Cortex of kidney (tissue), 1 donor: ENCODE measurements at places on chromosomes 1 and 21.

- no peak for DNase-seq
Measured at GRCh38 chr1:47676311-47677054, 238.6 kb downstream of the FOXD2 start.

DNA sequence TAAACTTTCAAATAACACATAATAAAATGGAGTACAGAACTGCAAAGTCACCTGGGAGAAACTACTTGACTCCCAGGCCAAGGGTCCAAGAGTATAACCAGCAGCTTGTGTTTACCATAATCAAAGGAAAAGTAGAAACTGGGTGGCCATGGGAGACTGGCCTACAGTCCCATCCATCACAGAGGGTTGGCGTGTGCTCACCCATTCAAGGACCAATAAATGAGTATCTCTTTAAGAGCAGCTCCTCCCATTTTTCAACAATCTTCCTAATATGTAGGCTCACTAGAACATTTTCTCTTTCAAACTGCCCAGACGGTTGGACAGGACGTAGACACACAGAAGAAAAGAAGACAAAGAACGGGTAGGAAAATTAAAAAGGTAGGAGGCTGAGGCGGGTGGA is at the start of gene FMO3:
TSS of gene FMO3 (plus strand) at position 302 of the 400 bp plus-strand sequence. CDS start 1,754 bp downstream, outside the sequence.
- DNase-seq = no peak

- no peak for DNase-seq
Measured at GRCh38 chr1:44422161-44422560, 17.1 kb downstream of the RNF220 start.

DNA sequence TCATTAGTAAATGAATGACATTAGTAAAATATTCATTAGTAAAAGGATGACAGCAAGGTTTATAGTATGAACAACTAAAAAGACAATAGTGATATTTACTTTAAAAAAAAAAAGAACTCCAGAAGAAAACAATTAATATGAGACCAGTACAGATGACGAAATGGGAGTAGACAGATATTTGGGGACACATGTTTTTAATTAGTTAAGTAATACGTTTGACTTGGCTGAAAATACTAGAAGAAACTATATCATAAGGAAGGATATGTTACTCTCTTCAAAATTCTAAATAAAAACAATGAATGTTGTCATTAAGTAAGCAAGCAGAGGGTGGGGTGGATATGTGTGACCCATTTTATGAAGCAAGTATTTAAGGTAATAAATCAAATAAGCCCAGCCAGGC is 61.9 kb downstream of the GPATCH2 start:
- DNase-seq = no peak

- DNase-seq = no peak
Measured at GRCh38 chr1:17434601-17435000, 4.9 kb downstream of the RCC2 start.

DNA sequence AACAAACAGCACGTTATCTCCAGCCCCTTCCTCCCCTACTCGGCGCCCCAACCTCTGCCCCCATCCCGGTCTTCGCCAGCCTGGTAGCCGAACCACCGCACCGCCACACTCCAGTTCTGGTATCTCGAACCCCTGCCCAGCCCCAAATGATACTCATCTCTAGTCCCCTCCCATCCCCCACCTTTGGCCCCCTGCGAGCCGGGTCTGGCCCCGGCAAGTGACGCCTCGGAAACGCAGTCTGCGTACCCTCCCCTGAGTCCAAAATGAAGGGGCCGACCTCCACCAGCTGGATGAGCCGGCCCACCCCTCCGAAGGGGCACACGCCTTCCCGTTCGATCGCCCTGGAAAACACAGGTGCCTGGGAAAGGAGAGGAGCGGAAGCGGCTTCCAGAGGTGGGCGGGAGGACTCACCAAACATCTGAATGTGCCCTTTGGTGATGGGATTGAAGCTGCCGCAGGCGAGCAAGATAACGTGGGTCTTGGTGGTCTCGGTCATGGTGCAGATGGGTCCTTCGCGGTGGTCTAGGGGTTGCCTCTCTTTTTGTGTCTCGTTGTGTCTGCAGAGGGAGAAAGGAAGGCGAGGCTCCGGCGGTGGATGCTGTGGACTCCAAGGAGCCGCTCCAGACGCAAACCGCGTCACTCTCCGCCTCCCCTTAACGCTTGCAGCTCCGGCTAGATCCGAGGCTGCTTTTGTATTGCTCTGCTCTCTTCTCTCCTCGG is at the start of gene NMNAT2:
TSS of gene NMNAT2 (minus strand) at position 609 of the 720 bp plus-strand sequence. CDS start at position 496, 113 bp downstream.
- no peak for DNase-seq

DNA sequence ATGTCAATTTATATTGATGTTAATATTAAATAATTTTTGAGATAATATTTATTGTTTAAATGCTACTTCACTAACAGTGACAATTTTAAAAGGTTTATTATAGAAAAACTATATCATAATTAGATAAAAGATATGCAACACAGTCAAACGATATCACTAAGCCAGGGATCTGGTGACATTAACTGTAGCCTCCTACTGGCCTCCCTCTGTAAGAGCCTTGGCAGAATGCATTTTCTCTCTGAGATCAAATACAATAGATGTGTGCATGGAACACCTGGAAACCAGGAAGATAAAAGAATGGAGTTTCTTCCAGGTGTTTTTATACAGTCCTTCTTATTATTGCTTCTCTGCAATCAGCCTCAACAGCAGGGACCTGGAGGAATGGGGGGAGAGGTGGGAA is 1762.1 kb downstream of the BRINP3 start:
- no peak for DNase-seq

DNA sequence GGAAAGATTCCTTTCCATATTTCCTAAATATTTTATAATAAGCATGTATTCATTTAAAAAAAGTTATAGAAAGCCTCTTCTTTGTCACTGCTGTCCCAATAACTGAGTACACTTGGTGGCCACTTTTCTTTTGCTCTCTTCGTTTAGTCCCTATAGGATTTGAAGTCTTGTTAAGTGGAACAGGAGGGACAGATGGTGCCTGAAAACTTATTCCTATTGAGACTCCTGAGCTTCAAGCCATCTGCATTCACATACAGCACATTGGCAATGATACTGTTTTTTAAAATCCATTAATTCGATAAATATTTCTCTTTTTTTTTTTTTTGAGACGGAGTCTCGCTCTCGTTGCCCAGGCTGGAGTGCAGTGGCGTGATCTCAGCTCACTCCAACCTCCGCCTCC is 2.0 kb upstream of the ZBTB40 start:
- DNase-seq = no peak

DNA sequence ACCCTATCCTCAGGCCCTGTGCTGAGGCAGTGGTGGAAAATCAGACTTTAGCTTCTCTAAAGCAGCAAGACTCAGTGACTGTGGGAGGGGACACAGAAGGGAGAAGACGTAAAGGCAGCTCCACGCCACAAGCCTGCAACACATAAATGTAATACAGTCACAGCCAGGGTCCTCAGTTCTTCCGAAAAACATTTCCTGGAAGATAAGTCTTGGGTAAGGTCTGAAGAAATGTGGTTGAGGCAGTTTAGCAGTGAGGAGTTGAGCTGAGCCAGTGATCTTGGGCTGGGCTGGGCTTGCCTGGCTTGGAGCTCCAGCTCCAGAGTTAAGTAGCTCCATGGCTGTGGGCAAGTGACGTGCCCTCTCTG is 127.8 kb upstream of the ADAR start:
- DNase-seq = no peak

DNA sequence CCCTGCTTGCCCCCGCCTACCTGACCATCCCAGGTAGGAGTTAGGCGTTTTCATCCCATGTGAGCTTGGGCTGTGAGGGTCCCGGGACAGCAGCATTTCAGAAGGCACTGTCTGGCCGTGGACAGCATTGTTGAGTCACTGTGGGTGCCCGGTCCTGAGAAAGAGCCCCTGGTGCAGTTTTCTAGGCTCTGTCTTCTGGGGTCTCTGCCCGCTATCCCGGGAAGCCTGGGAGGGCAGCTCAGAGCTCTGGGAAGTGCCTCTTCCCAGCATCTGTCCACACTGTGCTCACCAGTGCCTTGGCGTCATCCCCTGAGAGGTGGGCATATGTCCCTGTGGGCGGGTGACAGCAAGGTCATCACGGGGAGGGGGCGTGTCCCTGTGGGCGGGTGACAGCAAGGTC is 11.4 kb upstream of the ZNF669 start:
- DNase-seq = no peak

DNA sequence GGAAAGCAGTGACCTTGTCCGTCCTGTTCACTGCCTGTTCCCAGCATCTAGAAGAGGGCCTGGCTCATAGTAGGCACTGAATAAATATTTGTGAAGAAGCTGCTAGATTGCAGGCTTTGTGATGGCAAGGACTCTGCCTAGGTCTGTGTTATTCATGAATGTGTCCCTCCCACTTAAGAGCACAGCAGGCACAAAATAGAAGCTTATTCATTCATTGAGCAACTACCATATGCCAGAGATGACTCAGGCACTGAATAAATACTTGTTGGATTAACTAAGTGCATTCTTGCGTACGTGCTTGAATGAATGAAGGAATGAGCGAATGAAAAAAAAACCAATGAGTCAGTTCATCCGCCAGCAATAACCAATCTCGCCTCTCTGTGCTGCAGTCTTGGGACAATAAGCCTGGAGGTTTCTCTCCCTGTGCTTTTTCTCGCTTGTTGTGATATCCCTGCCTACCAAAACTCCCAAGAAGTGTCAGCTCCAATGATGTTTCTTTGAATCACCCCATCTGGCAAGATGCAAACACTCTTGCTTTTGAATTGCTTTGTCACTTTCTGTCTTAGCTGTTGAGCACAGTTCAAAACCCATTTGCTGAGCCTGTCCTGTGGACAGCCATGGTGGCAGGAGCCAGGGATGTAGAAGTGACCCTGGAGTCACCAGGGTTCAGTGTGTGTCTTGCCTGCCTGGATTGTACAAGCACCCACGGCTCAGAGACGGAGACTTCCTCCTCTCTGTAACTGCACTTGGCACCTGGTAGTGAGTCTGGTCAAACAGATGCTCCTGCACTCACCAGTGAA is 143.9 kb downstream of the KAZN start:
- DNase-seq = no peak

DNA sequence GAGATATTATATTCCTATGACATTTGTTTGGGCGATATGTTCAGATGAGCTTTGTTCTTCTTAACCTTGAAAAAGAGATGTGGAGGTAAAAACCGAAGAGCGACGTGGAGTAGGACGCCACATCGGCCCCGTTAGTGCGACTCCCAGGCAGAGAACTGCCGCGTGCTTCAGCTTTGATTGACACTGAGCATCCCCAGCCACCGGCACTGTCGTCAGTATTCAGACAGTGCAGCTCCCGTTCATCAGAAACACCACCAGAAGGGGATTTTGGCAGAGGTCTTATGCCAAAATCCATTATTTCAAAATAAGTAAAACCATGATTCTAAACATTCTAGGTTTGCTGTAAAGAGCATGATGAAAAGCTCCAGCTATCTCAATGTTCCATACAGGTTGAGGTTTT is 66.5 kb downstream of the AGPAT3 start:
- no peak for DNase-seq
